RWPE2 (cell line): ENCODE measurements at places on chromosomes 5 and 9.

GRCh38 chr9:100714372-100715099 is 136.7 kb downstream of the CAVIN4 start:
- no peak for DNase-seq

DNA sequence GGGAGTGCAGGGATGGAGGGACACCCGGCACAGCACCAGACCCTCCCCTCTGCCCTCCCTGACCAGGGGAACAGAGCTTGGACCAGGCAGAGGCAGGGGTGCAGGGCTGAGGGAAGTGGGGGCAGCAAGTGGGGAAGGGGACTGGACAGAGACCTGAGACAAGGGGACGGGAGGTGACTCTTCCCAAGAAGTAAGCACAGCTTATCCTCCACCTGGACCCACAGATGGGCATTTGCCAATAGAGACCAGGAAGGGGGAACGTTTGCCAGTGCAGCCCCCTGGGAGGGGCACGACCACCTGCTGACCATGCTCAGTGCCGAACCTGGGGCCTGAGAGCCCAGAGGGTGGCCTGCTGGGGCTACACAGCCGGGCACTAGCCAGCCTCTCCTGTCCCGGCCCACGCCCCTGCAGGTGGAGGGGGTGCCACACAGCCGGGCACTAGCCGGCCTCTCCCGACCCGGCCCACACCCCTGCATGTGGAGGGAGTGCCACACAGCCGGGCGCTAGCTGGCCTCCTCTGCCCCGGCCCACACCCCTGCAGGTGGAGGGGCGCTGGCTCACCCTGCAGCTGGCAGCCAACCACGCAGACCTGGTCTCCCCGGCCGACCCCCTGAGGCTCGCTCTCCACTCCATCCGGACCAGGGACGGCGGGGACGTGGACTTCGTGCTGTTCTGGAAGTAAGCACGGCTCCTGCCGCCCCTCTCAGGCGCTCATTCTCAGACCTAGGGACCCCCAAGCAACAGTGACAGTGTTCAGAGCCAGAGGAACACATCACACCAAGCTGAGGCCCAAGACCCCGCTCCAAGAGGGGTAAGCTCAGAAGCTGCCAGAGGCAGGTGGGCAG is 24.3 kb downstream of the GLT6D1 start:
- no peak for DNase-seq

DNA sequence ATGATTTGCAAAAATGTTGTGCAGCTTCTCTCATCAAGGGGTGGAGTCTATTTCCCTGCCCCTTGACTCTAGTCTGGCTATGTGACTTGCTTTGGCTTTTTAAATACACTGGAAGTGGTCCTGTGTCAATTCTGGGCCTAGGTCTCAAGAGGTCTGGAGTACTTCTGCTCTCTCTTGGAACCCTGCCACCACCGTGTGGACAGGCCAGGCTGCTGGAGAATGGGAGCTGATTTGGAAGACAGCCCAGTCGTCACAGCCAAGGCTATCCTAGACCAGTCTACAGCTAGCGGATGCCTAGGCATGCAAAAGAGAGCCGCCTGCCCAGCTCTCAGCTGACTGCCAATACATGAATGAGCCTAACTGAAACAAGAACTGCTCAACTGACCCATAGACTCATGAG is 56.7 kb upstream of the CLINT1 start:
- no peak for DNase-seq

DNA sequence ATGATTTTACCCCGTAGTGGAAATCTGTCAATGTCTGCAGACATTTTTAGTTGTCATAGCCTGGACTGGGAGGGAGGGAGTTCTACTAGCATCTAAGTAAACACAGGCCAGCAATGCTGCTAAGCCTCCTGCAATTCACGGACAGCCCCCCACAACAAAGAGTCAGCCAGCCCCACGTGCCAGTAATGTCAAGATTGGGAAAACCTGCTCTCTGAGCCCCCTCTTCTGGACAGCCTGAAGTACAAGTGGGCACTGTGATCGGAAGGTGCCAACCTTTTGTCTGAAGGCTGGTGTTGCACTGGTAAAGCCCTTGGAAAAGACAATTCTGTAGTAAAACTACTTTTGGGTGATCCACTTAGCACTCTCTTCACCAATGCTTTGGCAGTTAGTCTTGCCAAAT is 154.5 kb downstream of the TARS1 start:
- DNase-seq = no peak
